ENCODE measurements at places on chromosomes 4 and X.
A peak's percentile ranks its signal among the peaks of the same experiment; 100 is the strongest.

GRCh38 chr4:147355847-147356246 is 125.0 kb upstream of the EDNRA start:
- DNase-seq, result peak; percentile 97

DNA sequence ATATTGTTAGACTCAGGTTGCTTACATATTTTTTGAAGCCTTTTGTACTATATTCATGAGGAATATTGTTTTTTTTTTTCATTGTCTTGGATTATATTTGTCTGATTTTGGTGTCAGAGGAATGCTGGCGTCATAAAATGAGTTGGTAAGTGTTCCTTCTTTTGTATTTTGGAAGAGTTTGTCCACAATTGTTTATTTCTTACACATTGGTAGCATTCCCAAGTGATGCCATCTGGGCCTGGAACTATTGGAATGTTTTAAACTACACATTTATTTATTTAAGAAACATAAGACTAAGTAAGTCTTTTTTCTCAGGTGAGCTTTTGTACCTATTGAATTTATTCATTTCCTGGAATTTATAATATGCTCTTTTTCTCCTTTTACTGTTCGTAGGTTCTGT is 107.6 kb downstream of the LARP1B start:
- no peak for DNase-seq

DNA sequence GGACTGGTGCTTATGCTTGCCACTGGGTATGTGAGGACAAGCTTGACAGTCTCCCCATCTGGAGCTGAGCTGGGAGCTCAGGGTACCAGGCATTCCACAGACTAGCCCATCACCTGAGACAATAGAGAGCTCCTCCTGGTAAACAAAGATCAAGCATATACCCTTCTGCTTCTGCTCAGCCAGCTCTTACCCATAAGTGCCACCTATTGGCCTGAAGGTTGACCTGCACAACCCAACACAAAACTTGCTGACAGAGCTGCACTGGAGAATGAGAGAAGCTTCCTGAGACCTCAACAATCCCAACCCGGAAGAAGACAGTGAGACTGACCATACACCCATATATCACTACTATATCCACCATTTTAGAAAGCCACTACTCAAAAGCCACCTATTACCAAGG is 1049.2 kb upstream of the INTU start:
- peak; percentile 41 for DNase-seq

- peak; percentile 81 for DNase-seq
Measured at GRCh38 chrX:2696698-2697215, 5.7 kb downstream of the CD99 start.

DNA sequence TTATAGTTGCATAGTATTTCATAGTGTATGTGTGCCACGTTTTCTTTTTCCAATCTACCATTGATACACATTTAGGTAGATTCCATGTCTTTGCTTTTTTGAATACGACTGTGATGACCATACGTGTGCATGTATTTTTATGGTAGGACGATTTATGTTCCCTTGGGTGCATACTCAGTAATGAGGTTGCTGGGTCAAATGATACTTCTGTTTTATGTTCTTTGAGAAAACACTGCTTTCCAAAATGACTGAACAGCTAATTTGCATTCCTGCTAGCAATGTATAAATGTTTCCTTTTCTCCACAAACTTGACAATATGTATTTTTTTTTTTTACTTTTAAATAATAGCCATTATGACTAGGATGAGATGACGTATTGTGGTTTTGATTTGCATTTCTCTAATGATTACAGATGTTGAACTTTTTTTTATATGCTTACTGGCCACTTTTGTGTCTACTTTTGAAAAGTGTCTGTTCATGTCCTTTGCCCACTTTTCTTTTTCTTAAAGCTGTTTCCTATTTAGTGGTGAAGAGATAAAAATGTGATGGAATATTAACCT is 969.5 kb upstream of the NDST4 start:
- no peak for DNase-seq

DNA sequence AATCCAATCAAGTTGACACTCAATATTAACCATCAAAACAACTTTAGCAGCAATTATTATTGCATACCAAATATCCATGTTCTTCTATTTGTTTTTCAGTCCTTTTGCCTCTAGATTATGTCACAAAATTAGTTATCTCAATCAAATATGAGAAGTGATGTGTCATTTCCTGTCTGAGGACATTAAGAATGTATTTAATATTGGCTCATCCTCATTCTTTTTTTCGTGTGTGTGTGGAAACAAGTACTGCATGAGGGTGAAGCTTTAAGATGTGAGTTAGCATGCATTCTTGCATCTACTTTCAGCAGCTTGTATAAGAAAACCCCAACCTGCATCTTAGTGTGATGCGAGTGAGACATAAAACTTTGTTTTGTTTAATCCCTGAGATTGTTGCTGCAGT is 301.4 kb downstream of the GRIA2 start:
- DNase-seq, result peak; percentile 41

- DNase-seq, result peak; percentile 48
Measured at GRCh38 chrX:154799556-154800348, 5.5 kb downstream of the MPP1 start.

GRCh38 chr4:52299120-52299519 is 248.0 kb downstream of the SPATA18 start:
- no peak for DNase-seq
